Fibroblast of lung (primary cell): ENCODE measurements at places on chromosomes 2 and 18. TPM values are rescaled to one million over a fixed set of nuclear protein-coding genes. Genes with fewer than 3 reads are reported as not detected.

DNAJC5G gene
- total RNA-seq, result not detected in 2 replicates

EPB41L3 gene
- total RNA-seq, result 29.9 and 37.0 TPM in 2 replicates

TBR1 gene
- total RNA-seq, result not detected in 2 replicates

ADGRF3 gene
- under 0.01 TPM in 1 of 2 replicates, not detected in the other for total RNA-seq

MC2R gene
- not detected in 2 replicates for total RNA-seq

STARD6 gene
- total RNA-seq, result 0.33 TPM in 1 of 2 replicates, not detected in the other

GALM gene
- 39.5 and 51.4 TPM in 2 replicates for total RNA-seq

RGPD3 gene
- total RNA-seq, result 0.17 and 0.26 TPM in 2 replicates

STEAP3 gene
- total RNA-seq, result 9.8 and 13.7 TPM in 2 replicates

LDLRAD4 gene
- under 0.01 TPM in 1 of 2 replicates, not detected in the other for total RNA-seq

IL18RAP gene
- under 0.01 TPM in 1 of 2 replicates, not detected in the other for total RNA-seq

MYOM1 gene
- total RNA-seq, result 0.26 and 0.83 TPM in 2 replicates

SNTG2 gene
- not detected in 2 replicates for total RNA-seq
